Left lung (tissue), 14 donors: ENCODE measurements at places on chromosomes 13 and 19. TPM values are rescaled to one million over a fixed set of nuclear protein-coding genes. Genes with fewer than 3 reads are reported as not detected.

GRCh38 chr13:112849500-112849899, 119.5 kb upstream of the MCF2L start:
- H3K27ac ChIP-seq: no peak overlapping the region
- H3K27me3 ChIP-seq: no peaks in the 10 kb centered on the region
- no peaks in the 10 kb centered on the region for H3K4me1 ChIP-seq
- no peak overlapping the region for H3K4me3 ChIP-seq
- H3K36me3 ChIP-seq: peaks cover 88% of the 10 kb centered on the region

- H3K27me3 ChIP-seq: no peaks in the 10 kb centered on the region
- H3K4me1 ChIP-seq: no peaks in the 10 kb centered on the region
- H3K4me3 ChIP-seq: no peak overlapping the region
- no peaks in the 10 kb centered on the region for H3K36me3 ChIP-seq
- no peak for DNase-seq
These were observed 1092.8 kb downstream of the PCDH9 start for GRCh38 chr13:66137384-66137783.

DNA sequence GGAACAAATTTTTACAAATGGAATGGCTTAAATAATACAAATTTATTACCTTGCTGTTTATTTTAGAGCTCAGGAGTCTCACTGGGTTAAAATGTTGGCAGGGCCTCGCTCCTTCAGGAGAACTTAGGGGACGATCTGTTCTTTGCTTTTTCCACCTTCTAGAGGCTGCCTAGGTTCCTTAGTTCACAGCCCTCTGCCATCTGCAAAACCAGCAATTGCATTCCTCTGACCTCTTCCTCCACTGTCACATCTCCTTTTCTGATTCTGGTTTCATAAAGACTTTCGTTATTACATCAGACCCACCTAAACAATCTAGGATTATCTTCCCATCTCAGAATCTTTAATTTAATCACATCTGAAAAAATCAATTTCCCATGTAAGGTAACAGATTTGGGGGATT, 249.6 kb upstream of the SPRY2 start:
- DNase-seq: no peak
- no peak overlapping the region for H3K27ac ChIP-seq
- H3K4me3 ChIP-seq: no peak overlapping the region
- H3K27me3 ChIP-seq: no peaks in the 10 kb centered on the region
- no peaks in the 10 kb centered on the region for H3K36me3 ChIP-seq
- no peaks in the 10 kb centered on the region for H3K4me1 ChIP-seq

GRCh38 chr19:19062454-19063182, 1.2 kb upstream of the SLC25A42 start:
- H3K27me3 ChIP-seq: no peaks in the 10 kb centered on the region
- peaks cover 12% of the 10 kb centered on the region for H3K4me1 ChIP-seq
- peak overlapping the region; percentile 65 for H3K4me3 ChIP-seq
- peaks cover 22% of the 10 kb centered on the region for H3K36me3 ChIP-seq
- H3K27ac ChIP-seq: peak overlapping the region; percentile 63

DNA sequence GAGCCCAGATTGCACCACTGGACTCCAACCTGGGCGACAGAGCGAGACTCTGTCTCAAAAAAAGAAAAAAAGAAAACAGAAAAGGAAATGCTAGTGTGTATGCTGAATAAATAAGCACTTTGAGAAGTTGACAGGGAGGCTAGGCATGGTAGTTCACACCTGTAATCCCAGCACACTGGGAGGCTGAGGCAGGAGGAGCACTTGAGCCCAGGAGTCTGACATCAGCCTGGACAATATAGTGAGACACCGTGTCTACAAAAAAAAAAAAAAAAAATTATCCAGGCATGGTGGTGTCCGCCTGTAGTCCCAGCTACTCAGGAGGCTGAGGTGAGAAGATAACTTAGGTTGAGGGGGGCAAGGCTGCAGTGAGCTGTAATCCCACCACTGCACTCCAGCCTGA, 19.1 kb upstream of the LDLR start:
- no peak overlapping the region for H3K27ac ChIP-seq
- H3K27me3 ChIP-seq: no peaks in the 10 kb centered on the region
- DNase-seq: no peak
- no peak overlapping the region for H3K4me3 ChIP-seq

- H3K36me3 ChIP-seq: no peaks in the 10 kb centered on the region
- no peak for DNase-seq
- peaks cover 11% of the 10 kb centered on the region for H3K4me1 ChIP-seq
- H3K27me3 ChIP-seq: no peaks in the 10 kb centered on the region
- no peak overlapping the region for H3K4me3 ChIP-seq
These were observed 366.9 kb downstream of the KLF12 start for GRCh38 chr13:73767191-73767741.

GRCh38 chr19:43724896-43725295, 9.0 kb downstream of the IRGC start:
- H3K27me3 ChIP-seq: no peaks in the 10 kb centered on the region
- no peak overlapping the region for H3K27ac ChIP-seq
- no peak overlapping the region for H3K4me3 ChIP-seq
- DNase-seq: no peak
- H3K36me3 ChIP-seq: peaks cover 18% of the 10 kb centered on the region
- H3K4me1 ChIP-seq: peaks cover 26% of the 10 kb centered on the region

- no peaks in the 10 kb centered on the region for H3K27me3 ChIP-seq
- DNase-seq: no peak
- no peak overlapping the region for H3K4me3 ChIP-seq
- H3K27ac ChIP-seq: no peak overlapping the region
- no peaks in the 10 kb centered on the region for H3K4me1 ChIP-seq
- no peaks in the 10 kb centered on the region for H3K36me3 ChIP-seq
These were observed 385.9 kb upstream of the SPRY2 start for GRCh38 chr13:80726868-80727267.

DNA sequence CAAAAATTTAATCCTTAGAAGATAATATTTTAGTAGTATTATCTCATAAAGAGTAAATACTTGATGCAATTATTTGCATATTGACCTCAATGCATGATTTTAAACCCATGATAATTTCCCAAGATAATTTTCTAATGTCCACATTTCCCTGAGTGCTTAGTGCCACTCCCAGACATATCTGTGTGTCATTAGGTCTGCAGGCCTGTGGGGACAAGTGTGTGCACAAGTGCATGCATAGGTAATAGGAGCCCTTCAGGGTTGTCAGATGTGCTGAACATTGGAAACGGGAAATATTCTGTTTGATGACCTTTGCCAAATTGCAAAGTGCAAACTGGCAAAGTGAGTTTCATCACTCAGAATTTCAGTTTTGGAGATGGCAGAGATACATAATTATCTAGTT, 369.9 kb downstream of the KLF5 start:
- DNase-seq: no peak
- H3K36me3 ChIP-seq: no peaks in the 10 kb centered on the region
- no peaks in the 10 kb centered on the region for H3K27me3 ChIP-seq

DNA sequence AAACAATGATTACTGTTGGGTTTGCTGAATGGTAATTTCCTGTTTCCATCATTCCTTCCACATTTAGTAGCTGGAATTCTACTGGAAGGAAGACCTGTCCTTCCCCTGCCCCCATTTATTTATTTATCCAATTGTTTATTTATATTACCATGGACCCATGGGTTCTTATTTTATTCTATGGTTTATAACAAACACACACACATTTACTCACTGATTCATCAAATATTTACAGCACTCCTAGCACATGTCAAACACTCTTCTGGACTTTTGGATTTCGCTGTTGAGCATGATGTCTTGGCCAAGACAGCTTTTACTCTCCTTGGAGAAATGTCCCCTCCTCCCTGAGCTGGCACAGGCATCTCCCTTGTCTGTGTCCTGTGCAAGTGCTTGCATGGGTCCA, 227.8 kb upstream of the MAB21L1 start:
- H3K27ac ChIP-seq: no peak overlapping the region
- DNase-seq: no peak
- no peak overlapping the region for H3K4me3 ChIP-seq
- no peaks in the 10 kb centered on the region for H3K36me3 ChIP-seq
- H3K4me1 ChIP-seq: no peaks in the 10 kb centered on the region
- no peaks in the 10 kb centered on the region for H3K27me3 ChIP-seq

- no peaks in the 10 kb centered on the region for H3K4me1 ChIP-seq
- DNase-seq: no peak
- H3K4me3 ChIP-seq: no peak overlapping the region
- no peaks in the 10 kb centered on the region for H3K36me3 ChIP-seq
These were observed 434.4 kb upstream of the PCDH9 start for GRCh38 chr13:67664502-67664901.

The NAXD gene
- 25.3 TPM for total RNA-seq

The ZNF844 gene
- total RNA-seq: 8.2 TPM

The ZNF763 gene
- total RNA-seq: 5.7 TPM

The CRLF1 gene
- total RNA-seq: 44.7 TPM

The CEACAM21 gene
- 6.3 TPM for total RNA-seq

The ZNF536 gene
- total RNA-seq: 0.89 TPM

The ZNF682 gene
- 6.2 TPM for total RNA-seq

The VSTM1 gene
- total RNA-seq: 12.1 TPM

The APC2 gene
- 0.10 TPM for total RNA-seq

The IGLON5 gene
- not detected for total RNA-seq

The ANGPTL8 gene
- total RNA-seq: not detected

The SULT2A1 gene
- total RNA-seq: not detected
